ENCODE measurements at places on chromosomes 2 and 18.

DNA sequence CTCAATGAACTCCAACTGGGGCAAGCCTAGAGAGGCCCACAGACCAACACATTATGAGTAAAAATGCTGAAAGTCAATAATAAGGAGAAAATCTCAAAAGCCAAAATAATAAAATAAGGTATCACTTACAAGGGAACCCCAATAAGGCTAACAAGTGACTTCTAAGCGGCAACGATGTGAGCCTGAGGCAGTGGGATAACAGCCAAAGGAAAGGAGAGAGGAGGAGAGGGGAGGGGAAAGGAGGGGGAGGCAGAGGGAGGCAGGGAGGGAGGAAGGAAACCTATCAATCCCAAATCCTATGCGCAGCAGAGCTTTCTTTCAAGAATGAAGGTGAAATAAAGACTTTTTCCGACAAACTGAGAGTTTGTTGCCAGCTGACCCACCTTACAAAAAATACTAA lies 6.0 kb upstream of the NFATC1 start:
- DNase-seq: no peak

- no peak for DNase-seq
These were observed 31.1 kb downstream of the EPAS1 start for GRCh38 chr2:46328291-46328690.

DNA sequence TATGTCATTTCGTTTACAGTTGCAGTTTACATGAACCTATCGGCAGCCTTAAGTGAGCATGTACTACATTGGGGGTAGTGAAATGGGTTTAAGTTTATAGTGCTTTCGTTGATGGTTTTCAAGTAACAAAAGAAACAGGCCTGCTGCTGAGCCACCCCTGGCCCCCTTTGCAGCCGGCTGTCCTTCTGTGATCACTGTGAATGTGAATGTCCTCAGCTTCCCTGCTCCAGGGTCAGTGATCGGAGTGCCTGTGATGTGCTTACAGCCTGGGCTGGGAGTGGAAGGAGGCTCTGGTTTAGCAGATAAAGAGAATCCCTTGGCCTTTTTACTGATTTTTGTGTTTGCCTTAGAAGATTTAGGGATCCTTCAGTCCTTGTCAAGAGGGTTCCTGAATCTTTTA lies 154.2 kb downstream of the FAM210A start:
- DNase-seq: no peak

GRCh38 chr2:200383380-200384110 lies 77.1 kb downstream of the SPATS2L start:
- DNase-seq: no peak

- no peak for DNase-seq
These were observed 59.8 kb downstream of the SNTG2 start for GRCh38 chr2:1010415-1010930.
